Melanocyte of skin (primary cell): ENCODE measurements at places on chromosomes 13 and 19. TPM values are rescaled to one million over a fixed set of nuclear protein-coding genes. Genes with fewer than 3 reads are reported as not detected.

The NLRP7 gene
- not detected in 2 replicates for total RNA-seq

The SEMA6B gene
- total RNA-seq: under 0.01 and 0.36 TPM in 2 replicates

The C1QTNF9B gene
- total RNA-seq: not detected in 2 replicates

The DACH1 gene
- total RNA-seq: not detected in 2 replicates

The CGB7 gene
- 0.34 and 0.73 TPM in 2 replicates for total RNA-seq

The POLRMT gene
- 23.4 and 42.9 TPM in 2 replicates for total RNA-seq

The FLT1 gene
- 0.15 TPM in 1 of 2 replicates, not detected in the other for total RNA-seq

The OXGR1 gene
- total RNA-seq: not detected in 2 replicates

The PRODH2 gene
- total RNA-seq: not detected in 2 replicates

The FUT3 gene
- not detected in 2 replicates for total RNA-seq

The PSPN gene
- 1.4 and 1.5 TPM in 2 replicates for total RNA-seq

The ZNF724 gene
- 8.7 and 12.8 TPM in 2 replicates for total RNA-seq

The SUGP1 gene
- total RNA-seq: 30.3 and 33.9 TPM in 2 replicates

The SIGLEC10 gene
- total RNA-seq: not detected in 2 replicates

The TMIGD2 gene
- total RNA-seq: not detected in 2 replicates

The KEAP1 gene
- 47.8 and 67.3 TPM in 2 replicates for total RNA-seq

The IGFL2 gene
- not detected in 2 replicates for total RNA-seq

The ZSCAN4 gene
- total RNA-seq: under 0.01 TPM in 1 of 2 replicates, not detected in the other

The MBD3L2 gene
- not detected in 2 replicates for total RNA-seq

The HIPK4 gene
- total RNA-seq: under 0.01 and 0.31 TPM in 2 replicates

The OBI1 gene
- 17.6 and 19.4 TPM in 2 replicates for total RNA-seq

The ZNF90 gene
- total RNA-seq: 4.2 and 7.0 TPM in 2 replicates

The SPATA13 gene
- total RNA-seq: 34.6 and 45.3 TPM in 2 replicates

The ZNF221 gene
- total RNA-seq: 7.9 and 11.3 TPM in 2 replicates

The SHANK1 gene
- total RNA-seq: under 0.01 and 0.67 TPM in 2 replicates

The LACC1 gene
- 7.6 and 11.6 TPM in 2 replicates for total RNA-seq

The THSD8 gene
- not detected in 2 replicates for total RNA-seq

The KLF2 gene
- total RNA-seq: 0.31 and 5.3 TPM in 2 replicates

The CEACAM1 gene
- 11.1 and 19.3 TPM in 2 replicates for total RNA-seq

The FLT3 gene
- total RNA-seq: not detected in 2 replicates

The LIPE gene
- 14.0 and 27.0 TPM in 2 replicates for total RNA-seq

The RUBCNL gene
- total RNA-seq: under 0.01 TPM in 1 of 2 replicates, not detected in the other

The WDR87 gene
- total RNA-seq: not detected in 2 replicates

The ODAD3 gene
- not detected in 2 replicates for total RNA-seq

The DPF1 gene
- 1.0 and 2.5 TPM in 2 replicates for total RNA-seq

The BICRA gene
- total RNA-seq: 7.3 and 10.5 TPM in 2 replicates

The PCDH17 gene
- 0.34 and 0.36 TPM in 2 replicates for total RNA-seq

The PRKCG gene
- not detected in 2 replicates for total RNA-seq

The GAPDHS gene
- total RNA-seq: 10.3 and 24.7 TPM in 2 replicates

The TUBB4A gene
- total RNA-seq: 20.0 and 32.0 TPM in 2 replicates

The ZNF525 gene
- total RNA-seq: 6.2 and 9.5 TPM in 2 replicates

The CEACAM3 gene
- total RNA-seq: not detected in 2 replicates

The CEACAM4 gene
- total RNA-seq: not detected in 2 replicates

The CCDC8 gene
- 1.5 and 2.4 TPM in 2 replicates for total RNA-seq

The PRRG2 gene
- 1.00 and 1.4 TPM in 2 replicates for total RNA-seq

The PLEKHA4 gene
- total RNA-seq: 26.6 and 67.9 TPM in 2 replicates

The CYP2B6 gene
- total RNA-seq: not detected in 2 replicates

The FBXO27 gene
- 4.0 and 8.0 TPM in 2 replicates for total RNA-seq

The GRK1 gene
- under 0.01 TPM in 1 of 2 replicates, not detected in the other for total RNA-seq

The MYO1F gene
- total RNA-seq: 0.15 and 1.3 TPM in 2 replicates

The MRPS12 gene
- total RNA-seq: 33.0 and 44.3 TPM in 2 replicates

The DIRAS1 gene
- 2.2 and 2.7 TPM in 2 replicates for total RNA-seq

The SIAH3 gene
- not detected in 2 replicates for total RNA-seq

The SLC25A41 gene
- not detected in 2 replicates for total RNA-seq

The OR7A17 gene
- not detected in 2 replicates for total RNA-seq

The CD177 gene
- total RNA-seq: not detected in 2 replicates

The OSCAR gene
- not detected in 2 replicates for total RNA-seq

The CYP2S1 gene
- total RNA-seq: not detected in 2 replicates

The ATP4B gene
- total RNA-seq: not detected in 2 replicates

The DENND1C gene
- total RNA-seq: under 0.01 TPM in 1 of 2 replicates, not detected in the other
